PC-9 (cell line): ENCODE measurements at places on chromosomes 4 and X. TPM values are rescaled to one million over a fixed set of nuclear protein-coding genes. Genes with fewer than 3 reads are reported as not detected.
A peak's percentile ranks its signal among the peaks of the same experiment; 100 is the strongest.

The MAMLD1 gene
- 1.5 and 2.5 TPM in 2 replicates for total RNA-seq

The NIPAL1 gene
- 7.0 and 8.2 TPM in 2 replicates for total RNA-seq

The TIMM8A gene
- total RNA-seq: 16.5 and 17.6 TPM in 2 replicates

DNA sequence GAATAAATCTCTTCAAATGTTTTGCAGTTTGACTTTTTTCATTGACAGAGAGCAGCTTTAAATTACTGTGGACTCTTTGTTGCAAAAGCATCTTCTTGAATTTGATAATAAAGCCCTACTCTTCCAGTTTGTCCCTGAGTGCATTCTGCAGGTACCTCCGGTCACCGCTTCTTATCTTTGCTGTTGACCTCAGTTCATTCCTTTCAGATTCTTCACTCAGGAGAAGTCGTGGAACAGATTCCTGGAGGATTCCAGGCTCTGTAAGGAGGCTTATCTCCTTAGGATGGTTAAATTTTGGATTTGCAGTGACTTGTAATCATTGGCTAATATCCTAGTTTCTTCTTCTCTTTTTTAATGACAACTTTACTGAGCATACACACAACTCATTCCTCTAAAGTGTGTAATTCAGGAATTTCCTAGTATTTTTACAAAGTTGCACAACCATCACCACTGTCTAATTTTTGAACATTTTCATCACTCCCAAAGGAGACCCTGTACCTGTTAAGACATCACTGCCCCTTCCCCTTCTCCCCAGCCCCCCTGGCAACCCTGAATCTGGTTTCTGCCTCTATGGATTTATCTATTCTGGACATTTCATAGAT lies 22.0 kb downstream of the TBL1X start:
- H3K4me3 ChIP-seq: no peak overlapping the region
- no peak overlapping the region for H3K27ac ChIP-seq
- H3K4me1 ChIP-seq: no peaks in the 10 kb centered on the region
- H3K36me3 ChIP-seq: no peaks in the 10 kb centered on the region
- no peak for DNase-seq

GRCh38 chr4:1283711-1284110 lies 6.0 kb upstream of the MAEA start:
- no peak overlapping the region for H3K4me3 ChIP-seq
- H3K27ac ChIP-seq: no peak overlapping the region
- no peak for DNase-seq
- no peaks in the 10 kb centered on the region for H3K36me3 ChIP-seq
- peaks cover 4% of the 10 kb centered on the region; the same call in 1 of the 2 replicates for H3K27me3 ChIP-seq

- H3K36me3 ChIP-seq: peaks cover 21% of the 10 kb centered on the region
- H3K27me3 ChIP-seq: no peaks in the 10 kb centered on the region
- H3K4me1 ChIP-seq: peaks cover 8% of the 10 kb centered on the region
- no peak for DNase-seq
- no peak overlapping the region for H3K4me3 ChIP-seq
Measured at GRCh38 chr4:56972809-56973208, 4.6 kb downstream of the NOA1 start.

DNA sequence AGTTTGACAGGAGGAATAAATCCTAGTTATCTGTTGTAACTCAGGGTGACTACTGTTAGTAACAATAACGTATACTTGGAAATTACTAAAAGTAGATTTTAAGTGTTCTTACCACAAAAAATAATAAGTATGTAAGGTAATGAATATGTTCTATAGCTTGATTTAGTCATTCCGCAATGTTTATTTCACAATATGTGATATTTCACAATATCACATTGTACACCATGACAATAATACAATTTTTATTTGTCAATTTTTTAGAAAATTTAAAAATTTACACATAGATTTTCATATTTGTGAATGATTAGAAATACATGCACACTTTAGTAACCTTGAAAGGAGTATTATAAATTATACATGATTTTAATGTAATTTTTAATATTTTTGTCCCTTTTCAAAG lies 812.7 kb upstream of the FTHL17 start:
- H3K27me3 ChIP-seq: no peaks in the 10 kb centered on the region
- no peak for DNase-seq
- H3K27ac ChIP-seq: no peak overlapping the region
- H3K4me3 ChIP-seq: no peak overlapping the region
- no peaks in the 10 kb centered on the region for H3K36me3 ChIP-seq
- no peaks in the 10 kb centered on the region for H3K4me1 ChIP-seq

DNA sequence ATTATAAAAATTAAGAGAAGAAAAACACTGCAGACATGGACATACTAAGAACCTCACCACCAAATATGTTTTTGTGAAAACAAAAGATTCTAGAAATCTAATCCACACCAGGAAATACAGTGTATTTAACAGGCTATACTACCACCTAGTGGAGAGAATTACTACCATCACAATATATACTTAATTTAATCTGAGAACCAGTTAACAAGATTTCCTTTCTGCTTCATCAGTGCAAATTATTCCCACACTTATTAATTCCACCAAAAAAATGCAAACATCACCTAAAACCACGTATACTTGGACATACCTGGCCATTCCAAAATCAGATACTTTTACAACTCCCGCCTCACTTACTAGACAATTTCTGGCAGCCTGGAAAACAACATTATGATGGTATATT lies 7.0 kb upstream of the TXK start:
- H3K4me1 ChIP-seq: peaks cover 6% of the 10 kb centered on the region; the same call in 1 of the 2 replicates
- 0 out of 2 replicates have a peak, but pooled peaks cover 11% of the 10 kb centered on the region for H3K36me3 ChIP-seq
- peak; percentile 48 for DNase-seq

DNA sequence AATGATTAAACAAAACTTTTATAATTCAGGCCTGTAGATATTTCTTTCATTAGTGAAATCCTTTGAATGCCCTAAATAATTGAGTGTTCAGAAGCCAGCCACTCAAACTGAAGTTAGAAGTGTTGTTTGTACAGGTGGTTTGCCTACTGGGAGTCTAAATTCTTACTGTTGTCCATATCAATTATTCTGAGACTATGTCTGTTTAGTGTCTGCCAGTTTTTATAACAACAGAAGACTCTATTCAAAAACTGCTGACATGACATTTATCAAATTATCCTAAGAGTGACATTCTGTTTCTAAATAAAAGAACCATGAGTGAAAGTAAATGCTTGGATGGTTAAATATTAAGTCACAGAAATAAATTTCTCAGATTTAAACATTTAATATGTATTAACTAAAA lies 375.1 kb downstream of the FAT4 start:
- H3K4me3 ChIP-seq: no peak overlapping the region
- H3K27ac ChIP-seq: no peak overlapping the region
- no peaks in the 10 kb centered on the region for H3K4me1 ChIP-seq
- no peaks in the 10 kb centered on the region for H3K36me3 ChIP-seq
- DNase-seq: no peak
- H3K27me3 ChIP-seq: no peaks in the 10 kb centered on the region
